ENCODE measurements at places on chromosomes 13 and 19. TPM values are rescaled to one million over a fixed set of nuclear protein-coding genes. Genes with fewer than 3 reads are reported as not detected.

DNA sequence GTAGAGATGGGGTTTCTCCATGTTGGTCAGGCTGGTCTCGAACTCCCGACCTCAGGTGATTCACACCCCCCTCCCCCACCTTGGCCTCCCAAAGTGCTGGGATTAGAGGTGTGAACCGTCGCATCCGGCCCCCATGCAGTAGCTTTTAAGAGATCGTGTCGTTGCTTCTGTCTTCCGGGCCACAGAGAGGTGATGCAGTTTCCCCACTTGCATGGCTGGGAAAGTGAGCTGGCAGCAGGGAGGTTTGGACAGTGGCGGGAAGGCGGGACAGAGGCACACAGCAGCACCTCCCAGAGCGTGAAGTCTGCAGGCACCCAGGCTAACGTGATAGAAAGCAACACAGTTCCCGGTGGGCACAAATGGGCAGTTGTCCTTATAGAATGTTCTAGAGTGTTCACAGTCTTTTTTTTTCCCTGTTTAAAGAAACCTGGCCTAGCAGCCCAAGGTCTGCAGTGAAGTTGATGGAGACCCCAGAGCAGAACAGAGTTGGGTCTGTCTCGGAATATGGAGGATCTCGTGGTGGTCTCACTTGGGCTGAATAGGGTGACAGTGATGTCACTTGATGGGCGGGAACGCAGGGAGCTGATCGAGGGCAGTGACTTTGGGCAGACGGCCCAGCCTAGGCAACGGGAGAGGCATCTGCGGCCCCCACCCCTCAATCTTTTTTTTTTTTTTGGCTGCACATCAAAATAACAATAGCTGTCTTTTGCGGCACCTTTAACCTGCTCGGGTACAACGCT, 4.9 kb downstream of the UHRF1 start:
- peaks cover 26% of the 10 kb centered on the region for H3K36me3 ChIP-seq
- H3K4me1 ChIP-seq, result peaks cover 12% of the 10 kb centered on the region
- peak overlapping the region; percentile 16 for H3K27ac ChIP-seq
- no peak for DNase-seq
- H3K4me3 ChIP-seq, result no peak overlapping the region
- H3K27me3 ChIP-seq, result no peaks in the 10 kb centered on the region

DNA sequence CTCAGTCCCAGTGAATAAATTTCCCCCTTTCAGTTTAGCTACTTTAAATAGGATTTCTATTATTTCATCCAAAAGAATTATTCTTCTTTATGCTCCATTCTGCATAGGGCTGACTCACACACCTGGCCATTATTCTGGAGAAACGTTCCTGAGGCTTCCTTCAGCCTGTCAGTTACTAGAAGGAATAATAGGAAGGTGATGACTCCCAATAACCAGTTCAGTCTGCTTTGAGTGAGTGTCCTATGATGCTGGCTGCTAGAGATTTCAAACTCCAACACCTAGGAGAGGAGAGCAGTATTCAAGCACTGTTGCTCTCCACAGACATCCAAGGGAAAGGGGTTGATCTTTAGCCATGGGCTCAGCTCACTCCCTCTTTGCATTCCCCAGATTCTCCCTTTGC, 117.8 kb downstream of the KCTD12 start:
- no peak overlapping the region for H3K4me3 ChIP-seq
- H3K27me3 ChIP-seq, result no peaks in the 10 kb centered on the region
- no peak overlapping the region for H3K27ac ChIP-seq
- no peaks in the 10 kb centered on the region for H3K36me3 ChIP-seq
- no peak for DNase-seq

- H3K4me3 ChIP-seq, result no peak overlapping the region
- no peaks in the 10 kb centered on the region for H3K4me1 ChIP-seq
- H3K36me3 ChIP-seq, result peaks cover 21% of the 10 kb centered on the region
Observed at GRCh38 chr19:5013761-5014160, 44.8 kb downstream of the KDM4B start.

GRCh38 chr13:79534596-79534995, 53.6 kb downstream of the NDFIP2 start:
- no peak overlapping the region for H3K27ac ChIP-seq
- H3K36me3 ChIP-seq, result peaks cover 8% of the 10 kb centered on the region
- no peak overlapping the region for H3K4me3 ChIP-seq
- peaks cover 6% of the 10 kb centered on the region for H3K4me1 ChIP-seq
- H3K27me3 ChIP-seq, result no peaks in the 10 kb centered on the region
- no peak for DNase-seq

- H3K36me3 ChIP-seq, result no peaks in the 10 kb centered on the region
- peak overlapping the region; percentile 65 for H3K4me3 ChIP-seq
- no peaks in the 10 kb centered on the region for H3K4me1 ChIP-seq
- H3K27me3 ChIP-seq, result peaks cover 16% of the 10 kb centered on the region
Observed at GRCh38 chr19:12825254-12826131, 8.9 kb downstream of the RTBDN start.

DNA sequence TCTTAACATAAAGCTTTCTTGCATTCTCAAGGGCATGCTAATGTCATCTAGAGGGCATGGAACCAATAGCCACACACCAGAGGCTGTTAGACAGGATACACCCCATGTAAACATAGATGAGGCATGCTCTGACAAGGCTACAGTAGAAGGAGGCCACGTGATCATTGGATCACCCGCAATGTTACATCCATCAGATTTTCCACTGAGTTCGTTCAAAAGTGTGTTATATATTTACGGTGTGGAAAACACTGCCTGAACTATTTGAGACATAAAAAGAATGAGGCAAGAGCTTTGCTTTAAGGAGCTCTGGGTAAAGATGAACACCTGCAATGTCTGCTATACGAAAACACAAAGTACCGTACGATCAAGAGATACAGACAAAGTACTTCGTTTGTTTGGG, 817.5 kb upstream of the SLC10A2 start:
- DNase-seq, result no peak
- no peak overlapping the region for H3K27ac ChIP-seq
- H3K4me1 ChIP-seq, result peaks cover 6% of the 10 kb centered on the region
- no peaks in the 10 kb centered on the region for H3K27me3 ChIP-seq
- H3K4me3 ChIP-seq, result no peak overlapping the region

DNA sequence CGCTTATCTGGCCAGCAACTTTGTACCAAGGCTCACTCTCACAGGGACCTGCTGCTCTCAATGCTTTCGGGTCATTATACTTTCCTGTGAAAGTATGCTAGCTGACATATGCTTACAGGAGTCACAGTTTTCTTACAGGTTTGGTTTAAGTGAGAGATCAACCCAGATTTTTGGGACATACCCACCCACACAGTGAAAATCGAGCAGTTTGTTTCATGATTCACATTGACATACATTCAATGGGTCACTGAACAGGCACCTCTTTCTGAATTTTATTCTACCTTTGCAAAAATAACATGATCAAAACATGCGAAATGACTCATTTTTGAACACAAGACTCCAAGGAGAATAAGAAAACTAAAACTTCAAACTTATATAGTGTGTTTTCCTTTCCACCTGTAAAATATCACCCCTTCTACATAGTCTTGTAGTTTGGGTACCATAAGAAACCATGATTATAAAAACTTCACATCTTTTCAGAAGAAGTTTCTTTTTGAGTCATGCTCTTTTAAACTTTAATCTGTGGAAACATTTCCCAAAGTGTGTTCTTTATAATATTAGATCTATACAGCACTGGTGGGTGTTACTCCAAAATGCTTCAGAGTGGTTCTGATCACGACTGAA, 44.3 kb upstream of the TEX29 start:
- no peaks in the 10 kb centered on the region for H3K27me3 ChIP-seq
- peaks cover 62% of the 10 kb centered on the region for H3K36me3 ChIP-seq
- H3K4me1 ChIP-seq, result no peaks in the 10 kb centered on the region
- no peak overlapping the region for H3K4me3 ChIP-seq
- H3K27ac ChIP-seq, result no peak overlapping the region
- no peak for DNase-seq

DNA sequence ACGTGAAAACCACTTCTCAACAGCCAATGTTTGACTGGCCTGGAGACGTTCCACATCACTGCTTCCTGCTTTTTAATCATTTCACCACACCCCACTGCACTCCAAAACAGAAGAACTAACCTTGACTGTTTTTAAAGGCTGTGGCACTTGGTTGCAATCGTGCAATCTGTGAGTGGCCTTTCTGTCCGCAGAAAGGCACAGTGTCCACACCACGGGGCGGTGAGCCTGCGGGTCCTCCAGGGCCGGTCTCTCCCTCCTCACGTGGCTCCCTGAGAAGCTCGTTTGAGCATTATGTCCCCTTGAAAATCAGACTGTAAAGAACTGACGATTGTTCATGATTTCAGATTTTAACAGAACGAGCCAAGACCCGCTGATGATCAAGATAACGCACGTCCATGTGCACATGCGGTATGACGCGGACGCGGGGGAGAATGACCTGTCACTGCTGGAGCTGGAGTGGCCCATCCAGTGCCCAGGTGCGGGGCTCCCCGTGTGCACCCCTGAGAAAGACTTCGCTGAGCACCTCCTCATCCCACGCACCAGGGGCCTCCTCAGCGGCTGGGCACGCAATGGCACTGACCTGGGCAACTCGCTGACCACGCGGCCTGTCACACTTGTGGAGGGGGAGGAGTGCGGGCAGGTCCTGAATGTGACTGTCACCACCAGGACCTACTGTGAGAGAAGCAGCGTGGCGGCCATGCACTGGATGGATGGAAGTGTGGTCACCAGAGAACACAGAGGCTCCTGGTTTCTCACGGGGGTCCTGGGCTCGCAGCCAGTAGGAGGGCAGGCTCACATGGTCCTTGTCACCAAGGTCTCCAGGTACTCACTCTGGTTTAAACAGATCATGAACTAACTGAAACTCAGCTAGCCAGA, 13.0 kb downstream of the PROZ start:
- no peak overlapping the region for H3K27ac ChIP-seq
- no peak overlapping the region for H3K4me3 ChIP-seq
- H3K36me3 ChIP-seq, result peaks cover 74% of the 10 kb centered on the region

- no peaks in the 10 kb centered on the region for H3K4me1 ChIP-seq
- no peak overlapping the region for H3K27ac ChIP-seq
- H3K4me3 ChIP-seq, result no peak overlapping the region
- no peak for DNase-seq
- no peaks in the 10 kb centered on the region for H3K36me3 ChIP-seq
- no peaks in the 10 kb centered on the region for H3K27me3 ChIP-seq
Observed at GRCh38 chr13:28426381-28426780, 68.5 kb downstream of the FLT1 start.

DNA sequence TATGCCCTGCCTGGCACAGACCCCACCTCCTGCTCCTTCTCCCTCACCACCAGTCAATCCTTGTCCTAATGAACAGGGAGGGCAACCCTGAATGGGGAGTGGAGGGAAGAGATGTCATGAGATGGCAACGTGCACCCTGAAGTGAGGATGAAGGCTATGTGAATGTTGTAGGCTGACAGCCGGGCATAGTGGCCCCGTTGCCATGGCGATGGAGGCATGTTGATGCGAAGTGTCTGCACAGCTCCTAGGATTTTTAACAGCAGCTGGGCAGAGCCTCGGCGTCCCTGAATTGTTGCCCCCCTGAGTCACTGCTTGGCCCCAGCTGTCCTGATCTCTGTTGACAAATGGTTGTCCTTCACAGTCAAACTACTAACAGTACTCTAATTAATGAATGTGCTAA, 4.8 kb upstream of the ALOX5AP start:
- peak overlapping the region; percentile 74 for H3K27ac ChIP-seq
- H3K27me3 ChIP-seq, result no peaks in the 10 kb centered on the region
- peak; percentile 65 for DNase-seq
- H3K4me3 ChIP-seq, result no peak overlapping the region

DNA sequence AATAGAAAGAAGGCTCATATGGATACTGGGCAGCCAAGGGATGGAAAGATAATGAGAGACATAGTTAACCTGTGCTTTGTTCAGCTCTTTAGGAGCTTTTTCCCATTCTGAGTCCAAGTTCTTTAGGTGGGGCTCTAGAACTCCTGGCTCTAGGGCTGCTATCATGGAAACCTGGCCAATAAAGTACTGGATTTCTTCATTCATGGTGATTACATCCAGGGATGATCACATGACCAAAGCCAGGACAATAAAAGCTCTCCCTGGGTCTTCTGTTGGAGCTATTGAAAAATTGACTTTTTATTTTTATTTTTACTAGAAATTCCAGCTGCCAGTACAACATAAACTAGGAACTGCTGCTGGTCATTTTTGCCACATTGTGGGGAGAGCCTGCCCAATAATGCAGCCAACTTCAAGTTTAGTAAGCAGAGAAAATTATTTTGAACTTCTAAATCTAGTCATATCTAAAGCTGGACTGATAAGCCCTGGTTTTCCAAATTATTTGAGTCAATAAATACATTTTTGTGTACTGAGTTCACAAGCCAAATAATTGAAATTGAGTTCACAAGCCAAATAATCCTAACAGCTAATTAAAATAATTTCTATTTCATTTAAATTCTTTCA, 224.9 kb upstream of the STARD13 start:
- DNase-seq, result no peak
- H3K4me3 ChIP-seq, result no peak overlapping the region
- H3K36me3 ChIP-seq, result no peaks in the 10 kb centered on the region

DNA sequence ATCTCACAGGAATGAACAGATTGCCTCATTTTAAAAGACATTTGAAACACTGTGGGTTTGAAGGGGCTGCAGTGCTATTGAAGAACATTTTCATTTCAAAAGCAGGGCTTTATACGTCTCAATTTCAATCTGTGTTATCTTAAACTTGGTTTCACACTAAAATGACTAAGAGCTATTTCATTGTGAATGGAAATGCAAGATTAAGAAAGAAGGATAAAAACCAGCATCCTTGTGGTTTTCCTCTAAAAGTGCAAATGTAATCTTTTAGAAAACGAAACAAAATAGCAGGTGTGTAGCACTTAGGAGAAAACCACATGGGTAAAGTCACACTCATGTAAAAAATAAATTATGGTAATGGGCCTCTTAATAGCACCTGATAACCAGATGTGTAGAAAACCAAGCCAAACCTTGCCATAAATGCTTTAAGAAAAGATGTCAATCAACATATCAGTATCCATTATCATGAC, 397.7 kb downstream of the GPC6 start:
- no peaks in the 10 kb centered on the region for H3K36me3 ChIP-seq
- no peaks in the 10 kb centered on the region for H3K27me3 ChIP-seq
- H3K4me1 ChIP-seq, result peaks cover 5% of the 10 kb centered on the region
- no peak overlapping the region for H3K4me3 ChIP-seq
- no peak for DNase-seq
- no peak overlapping the region for H3K27ac ChIP-seq

GRCh38 chr13:91946498-91947070, 548.2 kb downstream of the GPC5 start:
- H3K27ac ChIP-seq, result no peak overlapping the region
- no peaks in the 10 kb centered on the region for H3K4me1 ChIP-seq
- no peak overlapping the region for H3K4me3 ChIP-seq

The CGB7 gene
- total RNA-seq, result 1.5 TPM

The PLPPR3 gene
- total RNA-seq, result 110 TPM

The ZNF562 gene
- total RNA-seq, result 0.92 TPM

The CGB5 gene
- not detected for total RNA-seq

The ZNF626 gene
- 24.5 TPM for total RNA-seq

The ZNF627 gene
- 36.3 TPM for total RNA-seq

The IL4I1 gene
- 1.2 TPM for total RNA-seq

All from endodermal cell (in vitro differentiated cells).